Dermis microvascular lymphatic vessel endothelial cell (primary cell): ENCODE measurements at places on chromosomes 3 and 15.
A peak's percentile ranks its signal among the peaks of the same experiment; 100 is the strongest.

- DNase-seq: no peak
These were observed 187.7 kb downstream of the ITPR1 start for GRCh38 chr3:4680871-4681300.

GRCh38 chr15:74795966-74796625 lies 14.2 kb downstream of the CSK start:
- DNase-seq: no peak

GRCh38 chr3:46058981-46059380 lies 31.7 kb upstream of the XCR1 start:
- no peak for DNase-seq

DNA sequence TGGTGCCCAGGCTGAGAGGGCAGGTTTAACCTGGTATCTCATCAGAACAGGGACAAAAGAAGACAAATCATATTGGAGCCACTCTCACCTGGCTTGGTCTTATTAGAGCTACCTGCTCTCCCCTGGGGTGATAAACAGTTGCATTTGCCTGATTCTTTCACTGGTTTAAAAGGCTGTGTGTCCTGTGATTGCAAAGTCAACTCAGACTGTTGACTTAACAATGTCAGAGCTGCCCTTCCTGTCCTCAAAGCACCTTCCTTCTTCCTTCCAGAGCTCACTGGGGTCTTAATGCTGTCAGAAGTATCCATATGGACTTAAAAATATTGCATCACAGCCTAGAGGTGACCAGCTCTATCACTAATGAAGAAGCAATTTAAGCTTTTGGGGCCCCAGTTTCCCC lies 50.5 kb upstream of the MINAR1 start:
- no peak for DNase-seq

- no peak for DNase-seq
These were observed 4.6 kb upstream of the CCDC9B start for GRCh38 chr15:40345225-40345866.

DNA sequence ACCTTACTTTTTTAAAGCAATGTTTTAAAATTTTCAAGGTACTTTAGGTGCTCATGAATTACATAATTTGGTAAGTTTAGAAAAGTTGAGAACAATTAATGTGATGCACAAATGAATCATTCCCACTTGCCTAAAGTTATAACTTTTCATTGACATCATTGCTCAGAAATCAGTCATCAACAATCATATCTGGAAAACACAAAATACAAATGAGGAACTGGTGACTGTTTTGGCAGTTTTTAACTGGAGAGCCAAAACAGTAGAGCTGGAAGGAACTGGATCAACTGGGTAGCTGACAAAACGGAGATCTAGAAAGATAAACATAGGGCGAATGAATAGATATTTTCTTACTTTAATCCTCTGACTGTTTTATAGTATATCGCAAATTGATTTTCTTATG lies 767.1 kb downstream of the IGSF11 start:
- DNase-seq: no peak

DNA sequence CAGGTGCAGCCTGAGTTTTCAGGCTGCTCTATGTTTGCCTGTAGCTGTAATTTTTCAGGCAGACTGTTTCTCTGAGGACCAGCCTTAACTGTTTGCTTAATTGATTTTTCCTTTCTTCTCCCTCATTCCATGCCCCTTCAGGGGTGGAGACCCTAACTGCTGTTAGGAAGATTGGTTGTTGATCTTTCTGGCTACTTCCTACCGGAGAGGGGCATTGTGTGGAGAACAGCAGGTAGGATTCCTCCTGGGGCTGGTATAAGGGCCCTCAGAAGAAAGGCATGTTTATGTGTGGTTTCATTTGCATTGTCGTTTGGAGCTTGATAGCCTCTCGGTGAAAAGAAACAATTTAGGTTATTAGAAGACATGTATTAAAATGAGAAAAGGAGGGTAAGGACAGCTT lies 56.9 kb upstream of the GOLGA6L2 start:
- no peak for DNase-seq

GRCh38 chr3:195762611-195763010 lies 41.8 kb downstream of the MUC20 start:
- DNase-seq: no peak

DNA sequence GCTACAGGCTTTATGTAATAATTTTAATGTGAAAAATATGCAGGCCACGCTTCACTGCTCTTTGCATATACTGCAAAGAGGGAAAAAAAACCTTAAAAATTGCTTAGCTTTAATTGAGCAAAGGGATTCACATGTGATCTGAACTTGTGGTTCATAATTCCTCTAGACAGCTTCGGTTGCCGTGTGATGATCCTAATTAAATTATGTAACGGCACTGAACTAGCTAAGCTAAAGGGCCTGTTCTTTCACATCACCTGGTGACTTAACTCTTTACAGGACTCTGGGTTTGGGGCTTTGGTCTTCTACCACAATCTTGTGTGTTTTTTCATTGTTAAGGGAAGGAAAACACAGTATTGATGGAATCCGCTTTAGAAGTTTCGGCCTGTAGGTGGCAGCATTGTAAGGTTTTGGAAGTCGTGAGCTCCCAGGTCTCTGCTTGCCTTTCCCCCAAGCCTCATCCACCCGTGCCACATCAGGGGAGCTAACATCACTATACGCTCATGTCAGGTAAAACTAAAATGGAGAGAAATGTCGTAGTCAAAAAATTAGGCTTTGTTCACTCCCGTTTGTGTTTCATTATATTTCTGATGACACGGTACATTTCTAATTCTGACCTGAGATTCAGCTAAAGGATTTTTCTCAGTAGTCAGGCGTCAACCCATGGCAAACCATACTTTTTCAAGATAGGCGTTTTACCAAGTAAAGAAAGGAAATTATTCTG lies 205.6 kb upstream of the DPH6 start:
- DNase-seq: peak; percentile 51

- no peak for DNase-seq
These were observed 84.4 kb downstream of the CMSS1 start for GRCh38 chr3:99902091-99902490.

DNA sequence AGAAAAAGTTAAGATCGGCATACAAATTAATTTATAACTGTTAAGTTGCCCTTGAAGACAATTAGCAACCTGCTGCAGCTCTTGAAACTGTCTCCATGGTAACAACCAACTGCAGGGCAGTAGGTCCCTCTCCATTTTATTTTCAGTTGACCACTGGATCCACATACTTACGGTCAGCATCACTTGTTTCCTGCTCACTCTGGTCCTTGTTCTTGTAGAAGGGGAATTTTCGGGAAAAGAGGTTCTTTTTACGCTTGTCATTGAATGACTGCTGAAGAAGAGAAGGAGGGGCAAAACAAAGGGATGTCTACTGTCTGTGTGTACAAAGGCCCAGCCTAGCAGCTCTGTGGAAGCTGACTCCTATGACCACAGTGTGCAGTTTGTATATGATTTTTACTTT lies 46.8 kb upstream of the MELTF start:
- DNase-seq: no peak

DNA sequence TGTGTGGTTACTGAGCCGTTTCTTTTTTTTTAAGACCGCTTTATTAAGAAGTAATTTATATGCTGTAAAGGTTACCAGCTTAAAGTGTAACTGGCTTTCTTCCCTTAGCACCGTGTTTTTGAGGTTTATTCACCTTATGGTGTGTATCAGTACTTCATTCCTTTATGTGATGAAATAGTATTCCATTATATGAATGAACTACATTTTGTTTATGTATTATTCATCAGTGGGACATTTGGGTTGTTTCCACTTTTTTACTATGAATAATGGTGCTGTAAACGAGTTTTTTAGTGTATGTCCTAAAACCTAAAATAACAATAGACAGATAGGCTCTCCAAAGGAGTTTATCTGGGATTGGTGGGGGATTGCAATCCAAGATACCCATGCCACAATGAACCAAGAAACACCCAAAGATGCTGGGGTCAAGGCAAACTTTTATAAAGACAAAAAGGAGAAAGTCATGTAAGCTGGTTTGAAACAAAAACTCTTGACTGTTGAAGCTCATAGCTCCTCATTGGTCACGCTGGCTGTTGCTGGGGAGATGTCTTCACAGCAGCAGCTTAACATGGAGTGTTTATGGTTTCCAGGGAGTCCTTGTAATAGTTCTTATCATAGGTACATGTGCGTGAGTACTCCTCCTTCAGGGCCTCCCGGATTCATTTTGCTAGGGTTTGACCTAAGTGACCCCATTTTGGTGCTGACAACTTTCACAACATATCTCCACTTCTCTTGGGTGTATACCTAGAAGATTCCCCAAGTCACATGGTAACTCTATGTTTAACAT lies 16.0 kb downstream of the TM2D3 start:
- no peak for DNase-seq

DNA sequence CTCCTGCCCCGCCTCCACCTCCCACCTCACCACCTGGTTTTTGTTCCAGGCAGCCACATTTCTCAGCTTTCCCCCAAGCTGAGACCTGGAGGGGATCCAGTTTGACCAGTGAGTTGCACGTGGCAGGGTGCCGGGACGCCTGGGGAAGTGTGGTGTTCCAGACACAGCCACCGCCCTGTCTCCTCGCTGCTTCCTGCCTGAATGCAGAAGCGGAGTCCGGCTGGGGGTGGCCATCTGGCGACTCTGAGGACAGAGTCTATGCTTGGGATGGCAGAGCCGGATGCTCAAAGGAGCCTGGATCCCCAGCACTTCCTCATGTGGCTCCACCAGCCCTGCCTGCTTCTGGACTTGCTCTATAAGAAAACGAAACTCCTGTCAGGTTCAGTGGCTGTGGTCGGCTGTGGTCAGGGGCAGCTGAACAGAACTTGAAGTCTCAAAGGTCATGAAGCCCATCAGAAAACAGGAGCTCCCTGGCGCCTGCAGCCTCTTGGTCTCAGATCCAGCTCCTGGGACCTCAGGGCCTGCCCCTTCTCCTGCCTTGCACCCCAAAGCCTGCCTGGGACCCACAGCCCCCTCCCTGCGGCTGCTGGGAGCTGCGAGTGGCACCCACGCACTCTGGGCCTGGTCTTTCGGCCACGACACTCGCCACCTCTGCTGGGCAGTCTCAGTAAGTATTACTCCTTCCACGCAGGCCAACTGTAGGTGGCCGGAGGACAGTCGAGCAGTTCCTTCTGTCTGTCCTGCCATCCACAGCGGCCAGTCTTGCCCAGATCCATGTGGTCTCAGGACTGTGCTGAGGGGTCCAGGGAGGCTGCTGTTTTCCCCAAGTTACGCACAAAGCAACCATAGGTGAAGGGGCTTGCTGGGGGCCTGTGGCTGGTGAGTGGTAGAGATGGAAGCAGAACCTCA lies 112.8 kb upstream of the MEF2A start:
- DNase-seq: peak; percentile 88

- no peak for DNase-seq
These were observed 67.0 kb downstream of the IMPG2 start for GRCh38 chr3:101253396-101253795.

DNA sequence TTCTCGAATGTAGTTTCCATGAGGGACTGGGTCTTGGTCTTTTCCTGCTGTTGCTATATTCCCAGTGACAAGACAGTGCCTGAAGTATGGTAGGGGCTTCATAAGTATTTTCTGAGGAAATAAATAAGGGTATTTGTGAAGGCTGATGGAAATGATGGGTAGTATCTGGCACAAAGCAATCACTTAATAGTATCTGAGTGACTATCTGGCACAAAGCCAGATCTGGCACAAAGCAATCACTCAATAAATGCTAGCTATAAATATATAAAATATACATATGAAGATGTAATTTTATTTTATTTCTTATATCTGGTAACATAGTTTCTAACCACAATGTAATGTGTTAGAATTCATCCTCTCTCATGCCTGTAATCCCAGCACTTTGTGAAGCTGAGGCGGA lies 20.7 kb upstream of the PROK2 start:
- DNase-seq: no peak

DNA sequence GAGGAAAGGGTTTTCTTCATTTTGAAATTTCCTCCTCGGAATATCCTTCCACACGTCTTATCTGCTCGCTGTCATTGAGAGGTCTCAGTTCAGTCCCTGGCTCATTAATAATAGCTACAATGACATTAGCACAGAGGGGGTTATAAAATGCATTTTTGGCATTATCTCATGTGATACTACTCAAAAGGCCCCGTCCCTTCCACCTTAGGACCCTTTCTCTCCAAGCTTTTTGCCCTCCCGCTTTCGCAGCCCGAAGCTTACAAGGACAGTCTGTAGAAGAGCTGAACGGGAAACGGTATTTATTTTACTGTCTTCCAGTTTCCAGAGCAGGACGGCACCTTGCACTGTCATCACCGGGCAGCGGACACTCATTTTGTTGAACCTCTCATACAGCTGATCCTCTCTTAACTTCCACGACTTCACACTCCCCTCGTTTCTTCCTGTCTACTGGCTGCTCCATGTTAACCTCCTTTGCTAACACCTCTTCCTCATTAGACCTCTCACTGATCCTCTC lies 5.6 kb upstream of the PLEKHO2 start:
- no peak for DNase-seq

GRCh38 chr3:138284079-138284478 lies 45.6 kb downstream of the NME9 start:
- DNase-seq: no peak

GRCh38 chr3:31252216-31253185 lies 280.2 kb upstream of the STT3B start:
- no peak for DNase-seq

- DNase-seq: no peak
These were observed 42.1 kb downstream of the ADAM10 start for GRCh38 chr15:58707397-58707796.

DNA sequence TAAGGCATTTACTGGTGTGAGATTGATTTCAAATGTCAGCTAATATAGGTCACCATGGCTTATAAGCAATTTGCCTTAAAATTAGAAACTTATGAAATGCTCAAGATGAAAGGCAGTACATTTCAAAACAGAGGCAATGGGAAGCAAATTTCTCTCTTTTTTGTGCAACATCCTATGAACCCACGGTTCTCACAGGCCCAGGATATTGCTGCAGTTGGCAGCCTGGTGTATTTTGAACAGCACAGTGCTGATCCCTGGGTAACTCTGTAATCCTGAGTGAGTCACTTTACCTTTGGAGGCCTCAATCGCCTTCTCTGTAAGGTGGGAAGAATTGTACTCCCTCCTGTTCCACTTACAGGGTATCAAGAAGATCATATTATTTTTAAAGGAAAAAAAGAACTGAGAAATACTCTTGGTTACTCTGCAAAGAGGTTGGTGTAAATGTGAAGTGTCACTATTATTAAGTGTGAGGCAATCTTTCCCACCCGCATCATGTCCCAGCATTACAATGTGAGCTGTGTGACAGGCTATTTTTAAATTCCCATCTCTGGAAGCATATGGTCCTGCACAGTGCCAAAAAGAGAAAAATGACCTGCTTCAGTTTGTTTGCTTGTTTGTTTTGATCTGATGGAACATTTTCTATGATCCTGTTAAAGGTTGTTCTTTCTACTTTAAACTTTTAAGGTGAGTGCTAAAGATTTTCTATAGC lies 190.1 kb upstream of the LPP start:
- DNase-seq: no peak

GRCh38 chr3:135199137-135199536 lies 404.1 kb downstream of the EPHB1 start:
- no peak for DNase-seq

GRCh38 chr15:71338265-71338664 lies 223.0 kb downstream of the THSD4 start:
- no peak for DNase-seq
